ENCODE measurements at places on chromosomes 6 and 20. TPM values are rescaled to one million over a fixed set of nuclear protein-coding genes. Genes with fewer than 3 reads are reported as not detected.

Gene RBM24
- 6.3 TPM for polyA plus RNA-seq

Gene NOTCH4
- polyA plus RNA-seq, result 56.8 TPM

Gene TSPO2
- 1.1 TPM for polyA plus RNA-seq

Gene MOCS1
- 23.4 TPM for polyA plus RNA-seq

Gene ASIP
- polyA plus RNA-seq, result 0.32 TPM

Gene HCK
- polyA plus RNA-seq, result 3.5 TPM

All from right lung (tissue), 10 donors.